ENCODE measurements at places on chromosomes 2 and 18.

DNA sequence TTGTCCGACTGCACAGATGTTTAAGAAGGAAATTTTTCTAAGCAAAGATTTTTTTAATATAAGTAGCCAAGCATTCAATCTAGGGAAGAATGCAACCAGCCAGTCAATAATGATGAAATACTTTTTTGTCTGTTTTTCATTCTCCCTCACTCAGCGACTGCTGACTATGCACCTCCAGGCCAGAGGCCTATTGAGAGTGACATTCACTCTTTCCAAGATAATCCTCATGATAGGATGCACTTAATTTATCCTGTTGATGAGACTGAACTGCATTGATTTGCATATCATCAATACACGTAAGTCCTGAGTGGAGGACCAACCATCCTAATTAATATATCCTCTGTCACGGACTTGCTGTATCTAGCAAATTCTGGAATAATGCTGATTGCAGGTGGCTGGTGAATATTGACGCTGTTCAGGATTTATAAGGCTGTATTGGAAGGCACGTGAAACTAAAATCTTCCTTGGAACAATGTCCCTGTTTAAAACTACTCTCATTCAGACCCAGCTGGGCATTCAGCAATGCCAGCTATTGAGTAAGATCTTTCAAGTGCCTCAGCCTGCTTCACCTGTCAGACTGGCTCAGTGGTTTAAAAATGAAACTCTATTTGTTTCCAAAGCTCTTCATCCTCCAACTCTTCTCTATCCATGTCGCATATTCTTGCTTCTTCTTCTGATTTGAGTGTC, 142.2 kb downstream of the MAP2 start:
- DNase-seq = no peak

GRCh38 chr18:60654298-60654697, 281.7 kb upstream of the MC4R start:
- no peak for DNase-seq

DNA sequence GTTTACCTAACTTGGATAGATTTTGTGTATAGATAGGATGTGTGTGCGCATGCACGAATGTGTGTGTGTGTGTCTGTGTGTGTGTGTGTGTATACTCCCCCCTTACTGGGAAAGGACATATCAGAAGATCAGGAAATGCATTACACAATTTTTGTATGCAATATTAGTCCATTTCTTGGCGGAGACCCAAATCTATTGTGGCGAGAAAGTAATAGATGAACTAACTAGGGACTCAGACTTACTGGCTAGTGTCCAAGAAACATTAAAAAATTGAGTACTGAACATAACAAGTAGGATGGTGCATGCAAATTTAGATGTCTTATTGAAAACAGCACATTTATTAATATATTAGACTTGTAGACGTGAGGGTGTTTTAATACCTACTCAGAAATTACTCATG, 1036.5 kb upstream of the FANCL start:
- no peak for DNase-seq

DNA sequence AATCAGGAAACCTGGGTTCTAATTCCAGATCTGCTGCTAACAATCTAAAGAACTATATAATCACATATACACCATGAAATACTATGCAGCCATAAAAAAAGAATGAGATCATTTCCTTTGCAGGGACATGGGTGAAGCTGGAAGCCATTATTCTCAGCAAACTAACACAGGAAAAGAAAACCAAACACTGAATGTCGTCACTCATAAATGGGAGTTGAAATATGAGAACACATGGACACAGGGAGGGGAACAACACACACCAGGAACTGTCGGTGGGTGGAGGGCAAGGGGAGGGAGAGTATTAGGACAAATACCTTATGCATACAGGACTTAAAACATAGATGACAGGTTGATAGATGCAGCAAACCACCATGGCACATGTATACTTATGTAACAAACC, 33.2 kb downstream of the CDH2 start:
- DNase-seq = no peak

DNA sequence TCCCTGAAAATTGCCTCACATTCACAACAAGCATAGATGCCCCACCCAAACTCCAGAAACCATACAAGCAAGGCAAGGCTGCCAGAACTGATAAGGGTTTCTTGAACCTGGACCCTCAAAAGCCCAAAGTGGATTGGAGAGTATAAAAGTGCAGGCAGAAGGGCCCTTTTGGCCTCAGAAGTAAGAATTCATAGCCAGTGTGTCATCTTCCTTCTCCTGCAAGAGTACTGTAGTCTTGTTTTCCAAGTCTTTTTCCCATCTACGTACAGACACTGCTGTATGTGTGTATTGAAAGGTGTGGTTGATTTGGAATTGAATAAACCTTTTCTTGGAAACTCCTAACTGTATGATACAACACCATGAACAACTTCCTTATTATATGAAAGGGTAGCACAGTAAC, 46.8 kb downstream of the ZC3H15 start:
- no peak for DNase-seq

- no peak for DNase-seq
Measured at GRCh38 chr2:240149943-240150784, 9.7 kb upstream of the OTOS start.

DNA sequence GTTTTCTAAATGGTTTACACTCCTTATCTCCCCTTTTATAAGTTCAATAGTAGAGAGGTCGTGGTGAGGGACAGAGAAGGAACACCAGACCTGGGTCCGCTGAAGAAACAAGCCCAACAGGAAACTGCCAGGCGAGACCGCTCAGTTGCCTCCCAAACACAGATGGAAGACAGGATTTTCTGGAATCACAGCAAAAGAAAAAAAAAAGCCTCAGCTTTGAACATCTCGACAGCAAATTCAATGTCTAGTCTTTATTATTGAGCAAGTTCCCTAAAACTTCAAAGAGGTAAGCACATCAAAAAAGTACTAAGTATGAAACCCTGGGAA, 33.5 kb upstream of the GNAL start:
- no peak for DNase-seq

DNA sequence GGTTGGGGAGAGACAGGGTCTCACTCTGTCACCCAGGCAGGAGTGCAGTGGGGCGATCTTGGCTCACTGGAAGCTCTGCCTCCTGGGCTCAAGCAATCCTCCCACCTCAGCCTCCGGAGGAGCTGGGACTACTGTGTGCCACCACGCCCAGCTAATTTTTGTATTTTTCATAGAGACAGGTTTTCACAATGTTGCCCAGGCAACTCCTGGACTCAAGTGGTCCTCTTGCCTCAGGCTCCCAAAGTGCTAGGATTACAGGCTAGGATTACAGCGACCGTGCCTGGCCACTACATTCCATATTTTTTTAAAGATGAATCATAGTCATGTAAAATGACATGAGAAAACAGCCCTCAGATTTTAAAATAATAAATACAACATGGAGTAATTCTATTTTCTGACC, 32.3 kb downstream of the CWC22 start:
- no peak for DNase-seq

DNA sequence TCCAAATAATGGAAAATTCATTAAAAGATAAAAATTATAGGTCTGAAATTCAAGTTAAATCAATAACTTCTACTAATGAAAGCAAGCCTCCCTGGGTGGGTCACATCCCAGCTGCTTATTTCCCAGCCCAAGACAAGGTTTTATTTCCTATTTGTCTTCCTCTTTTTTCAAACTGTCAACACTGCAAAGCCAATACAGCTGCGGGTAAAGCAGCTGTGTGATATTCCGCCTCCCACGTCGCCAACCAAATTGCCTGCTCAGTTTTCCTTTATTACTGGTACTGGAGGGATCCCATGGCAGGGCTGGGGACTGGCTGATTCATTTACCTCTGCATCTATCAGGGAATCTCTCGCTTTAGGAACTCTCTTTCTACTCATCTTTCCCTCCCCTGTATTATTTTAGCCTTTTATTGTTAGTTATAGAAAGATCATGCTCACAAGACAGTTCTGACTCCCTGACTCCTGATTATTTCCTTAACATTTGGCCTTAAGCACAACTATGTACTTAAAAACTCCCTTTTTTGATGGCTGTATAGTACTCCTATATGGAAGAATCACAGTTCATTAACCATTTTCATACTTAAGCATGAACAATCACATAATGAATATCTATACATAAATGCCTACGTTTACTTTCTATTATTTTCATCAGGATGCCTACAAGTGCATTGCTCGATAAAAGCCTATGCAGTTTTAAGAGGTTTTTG, 253.1 kb downstream of the CDCA7 start:
- DNase-seq = no peak

GRCh38 chr2:111032721-111033429, 87.8 kb upstream of the BCL2L11 start:
- DNase-seq = no peak

GRCh38 chr2:56170504-56170903, 13.3 kb upstream of the CCDC85A start:
- DNase-seq = no peak

- no peak for DNase-seq
Measured at GRCh38 chr2:63589148-63589958, 590 bp downstream of the MDH1 start.

DNA sequence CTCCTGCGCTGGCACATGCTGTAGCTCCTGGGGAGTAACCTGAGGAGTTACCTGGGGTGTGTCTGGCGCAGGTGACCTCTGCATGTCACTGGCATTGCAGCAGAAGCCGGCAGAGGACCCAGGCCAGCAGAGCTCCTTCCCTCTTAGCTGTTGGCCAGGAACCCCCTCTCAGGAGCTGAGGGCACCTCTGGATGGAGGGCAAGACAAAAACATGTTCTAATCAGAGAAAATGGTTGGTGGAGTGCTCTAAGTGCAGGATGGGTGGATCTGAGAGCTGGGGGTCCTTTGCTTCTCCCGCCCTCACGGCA, 44.9 kb upstream of the SNTG2 start:
- no peak for DNase-seq

DNA sequence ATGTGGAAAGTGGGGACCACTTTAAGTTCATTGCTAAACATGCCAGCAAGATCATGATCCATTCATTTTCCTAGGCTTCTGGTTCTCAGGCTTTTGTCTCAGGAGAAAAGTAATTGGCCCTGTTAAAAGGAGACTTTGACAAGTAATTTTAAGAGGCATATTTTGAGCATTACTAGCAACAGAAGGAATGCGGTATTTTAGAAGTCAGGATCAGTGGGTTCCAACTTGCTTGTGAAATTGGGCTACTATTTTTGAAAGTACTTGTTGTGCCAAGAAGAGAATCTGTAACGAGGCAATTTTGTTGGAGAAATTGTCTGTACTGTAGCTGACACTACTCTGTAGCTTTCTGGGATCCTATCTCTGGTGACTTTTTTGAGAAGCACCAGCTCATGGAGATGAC, 59.4 kb downstream of the CERS6 start:
- no peak for DNase-seq

DNA sequence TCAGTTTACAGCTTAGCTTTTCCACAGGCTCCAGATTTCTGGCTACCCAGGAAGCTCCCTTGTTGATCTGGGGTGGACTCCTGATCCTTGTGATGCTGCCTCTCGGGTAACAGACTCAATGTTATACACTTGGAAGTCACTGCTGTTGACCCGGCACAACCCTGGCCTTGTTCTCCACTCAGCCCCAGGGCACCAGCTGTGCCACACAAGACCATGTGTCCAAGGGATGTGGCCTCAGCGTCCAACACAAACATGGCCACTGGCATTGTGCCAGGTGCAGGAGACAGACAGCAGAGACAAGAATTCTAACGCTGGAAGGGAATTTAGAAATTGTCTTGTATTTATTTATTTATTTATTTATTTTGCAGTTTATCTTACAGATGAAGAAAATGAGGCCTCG, 39.0 kb upstream of the PPP4R1 start:
- peak; percentile 11 for DNase-seq

DNA sequence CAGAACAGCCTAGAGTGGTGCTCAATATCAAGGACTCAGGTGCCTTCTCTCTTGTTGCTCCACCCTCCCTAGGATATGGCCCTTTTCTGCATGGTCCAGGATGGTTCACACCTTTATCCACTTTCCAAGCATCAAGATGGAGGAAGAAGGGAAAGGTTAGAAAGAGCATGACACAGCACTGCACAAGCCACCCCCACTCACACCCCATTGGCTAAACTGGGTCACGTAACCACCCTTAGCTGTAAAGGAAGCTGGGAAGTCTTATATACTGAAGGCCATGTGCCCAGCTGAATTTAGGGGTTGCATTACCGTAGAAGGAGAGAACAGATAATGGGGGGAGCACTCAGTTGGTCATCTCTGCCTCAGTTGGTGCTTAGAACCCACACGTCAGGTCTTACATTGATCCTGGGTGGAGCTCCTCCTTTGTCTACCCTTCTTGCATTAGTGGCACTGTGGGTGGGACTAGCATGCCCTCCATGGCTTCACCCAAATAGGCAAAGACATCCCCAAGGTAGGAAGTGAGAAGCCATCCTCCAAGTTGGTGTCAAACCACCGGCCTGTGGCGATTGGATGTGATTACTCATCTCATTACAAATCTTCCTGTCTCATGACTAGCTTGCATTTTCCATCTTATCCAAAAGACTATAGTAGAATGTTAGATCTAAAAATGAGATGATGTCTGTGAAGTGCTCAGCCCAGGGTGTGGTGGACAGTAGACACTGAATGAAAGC, 248.5 kb downstream of the HAUS1 start:
- DNase-seq = no peak

DNA sequence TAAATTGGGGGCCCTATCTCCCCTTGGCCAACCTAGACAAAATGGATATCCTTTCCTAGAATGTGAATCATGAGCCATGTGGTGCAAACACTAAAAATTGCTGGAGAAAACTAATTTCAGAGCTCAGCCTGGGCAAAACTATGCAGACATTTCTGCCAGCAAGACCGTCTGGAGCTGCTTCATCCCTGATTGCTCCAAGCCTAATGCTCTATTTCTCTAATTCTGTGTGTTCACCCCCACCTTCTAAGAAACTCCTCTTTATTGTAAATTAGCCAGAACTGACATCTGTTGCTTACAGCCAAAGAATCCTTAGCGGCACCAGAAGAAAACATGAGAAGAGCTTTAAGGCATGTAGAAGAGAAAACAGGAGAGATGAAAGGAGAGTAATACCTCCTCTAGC, 337.7 kb upstream of the CHAC2 start:
- no peak for DNase-seq

GRCh38 chr2:173544641-173545363, 190.1 kb downstream of the CDCA7 start:
- no peak for DNase-seq

GRCh38 chr18:9474108-9474982, 968 bp upstream of the RALBP1 start:
- peak; percentile 54 for DNase-seq

Measured in tibial nerve (tissue), 4 donors.